ENCODE measurements at places on chromosomes 3 and 15.

GRCh38 chr3:69012100-69012799 is 1.2 kb downstream of the EOGT start:
- no peak for DNase-seq

DNA sequence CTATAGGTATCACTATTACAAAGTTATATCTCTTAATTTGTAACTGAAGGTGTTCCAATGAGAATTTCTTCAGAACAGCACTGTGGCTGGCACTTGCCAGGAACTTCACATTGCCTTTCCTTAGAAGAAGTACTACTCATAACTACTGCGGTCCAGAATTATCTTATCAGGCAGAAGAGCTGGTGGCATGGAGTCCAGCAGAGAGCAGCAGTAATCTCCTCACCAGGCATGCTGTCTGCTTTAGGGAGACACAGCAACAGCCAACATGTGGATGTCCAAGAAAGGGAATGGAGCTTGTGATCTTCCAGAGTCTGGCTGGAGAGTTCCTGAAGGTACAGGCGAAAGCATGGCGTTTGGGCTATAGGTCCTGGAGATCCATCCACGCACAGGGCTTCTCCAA is 919.7 kb upstream of the NR2F2 start:
- no peak for DNase-seq

- no peak for DNase-seq
These were observed 26.4 kb upstream of the PDE8A start for GRCh38 chr15:84955089-84955848.

DNA sequence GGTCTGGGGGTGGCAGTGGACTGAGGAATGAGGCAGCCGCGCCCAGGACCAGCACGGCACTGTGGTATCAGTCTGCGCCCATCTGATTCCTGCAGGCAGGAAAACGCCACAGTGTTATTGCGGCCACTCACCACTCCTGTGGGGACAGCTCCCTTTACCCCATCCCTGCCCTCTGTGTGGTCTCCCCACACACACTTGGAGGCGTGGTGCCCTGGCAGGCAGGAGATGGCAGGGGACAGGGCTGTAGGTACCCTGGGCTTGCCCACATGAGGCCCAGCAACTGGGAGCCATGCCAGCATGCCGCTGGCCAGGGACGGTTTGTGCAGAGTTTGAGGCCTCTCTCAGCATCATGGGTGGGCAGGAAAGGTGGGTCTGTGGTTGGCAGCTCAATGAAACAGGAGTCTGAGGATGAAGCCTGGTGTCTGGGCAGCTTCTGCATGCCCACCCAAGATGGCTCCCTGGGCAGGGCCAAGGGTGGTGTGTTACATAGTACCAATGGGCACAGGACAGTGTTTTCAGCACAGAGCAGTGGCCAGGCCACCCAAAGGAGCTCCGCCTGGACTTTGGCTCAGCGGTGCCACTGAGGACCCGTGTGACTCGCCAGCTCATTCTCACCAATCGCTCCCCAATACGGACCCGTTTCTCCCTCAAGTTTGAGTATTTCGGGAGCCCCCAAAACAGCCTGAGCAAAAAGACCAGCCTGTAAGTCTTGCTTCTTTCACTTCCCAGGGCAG is 27.2 kb downstream of the ACAA1 start:
- no peak for DNase-seq

DNA sequence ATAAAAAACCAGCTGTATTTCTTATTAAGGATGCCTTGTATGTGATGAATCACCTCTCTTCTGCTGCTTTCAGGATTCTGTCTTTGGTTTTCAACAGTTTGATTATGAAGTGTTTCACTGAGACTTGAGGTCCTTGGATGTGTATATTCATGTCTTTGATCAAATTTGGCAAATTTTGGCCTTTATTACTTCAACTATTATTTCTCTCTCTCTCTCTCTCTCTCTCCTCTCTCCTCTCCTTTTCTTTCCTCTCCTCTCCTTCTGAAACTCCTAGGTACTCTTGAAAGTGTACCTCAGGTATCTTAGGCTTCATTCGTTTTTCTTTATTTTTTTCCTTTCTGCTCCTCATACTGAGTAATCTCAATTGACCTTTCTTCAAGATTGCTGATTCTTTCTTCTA is 43.3 kb downstream of the LSM3 start:
- no peak for DNase-seq

GRCh38 chr3:185825639-185826481 is 1.0 kb upstream of the IGF2BP2 start:
- no peak for DNase-seq

DNA sequence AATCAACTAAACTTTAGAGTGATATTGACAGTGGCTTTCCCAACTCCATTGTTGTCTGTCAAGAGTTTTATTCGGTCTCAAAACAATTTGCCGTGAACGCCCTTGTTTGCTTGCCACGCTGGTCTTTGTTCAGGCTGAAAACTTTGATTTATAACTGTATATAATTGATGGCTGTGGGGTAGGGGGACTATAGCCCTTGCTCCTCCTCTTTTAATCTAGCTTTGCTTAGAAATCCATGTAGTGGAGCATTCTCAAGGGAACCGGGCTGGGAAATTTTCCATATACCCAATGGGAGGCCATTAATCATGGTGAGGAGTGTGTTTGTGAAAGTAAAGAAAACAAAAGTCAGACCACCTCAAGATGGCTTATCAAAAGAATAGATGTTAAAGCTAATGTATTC is 339.8 kb upstream of the RARB start:
- no peak for DNase-seq

DNA sequence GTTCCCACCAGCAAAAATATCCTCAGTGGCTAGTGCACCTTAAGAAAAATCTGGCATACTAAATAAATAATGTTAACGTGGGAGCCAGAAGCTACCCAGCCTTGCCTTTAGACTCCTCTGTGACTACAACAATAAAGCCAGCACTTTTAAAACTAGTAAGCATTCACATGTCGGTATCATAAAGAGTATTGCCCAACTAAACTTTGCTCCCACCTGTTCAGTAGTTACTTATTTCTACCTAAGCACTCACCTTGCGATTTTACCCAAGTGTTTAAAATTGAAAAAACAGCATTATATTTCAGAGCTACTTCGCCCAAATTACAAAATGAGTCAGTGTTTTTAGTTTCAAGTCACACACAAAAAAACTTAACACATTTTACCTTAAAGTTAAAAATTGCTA is 12.8 kb downstream of the ALDH1L1 start:
- no peak for DNase-seq

GRCh38 chr3:123378409-123378915 is 70.4 kb downstream of the ADCY5 start:
- no peak for DNase-seq

- DNase-seq: no peak
These were observed 77.2 kb downstream of the PDCD6IP start for GRCh38 chr3:33875680-33876079.

- DNase-seq: no peak
These were observed 307.4 kb upstream of the COL8A1 start for GRCh38 chr3:99330924-99331532.

- no peak for DNase-seq
These were observed 254.4 kb upstream of the ZPLD1 start for GRCh38 chr3:102180280-102180931.

DNA sequence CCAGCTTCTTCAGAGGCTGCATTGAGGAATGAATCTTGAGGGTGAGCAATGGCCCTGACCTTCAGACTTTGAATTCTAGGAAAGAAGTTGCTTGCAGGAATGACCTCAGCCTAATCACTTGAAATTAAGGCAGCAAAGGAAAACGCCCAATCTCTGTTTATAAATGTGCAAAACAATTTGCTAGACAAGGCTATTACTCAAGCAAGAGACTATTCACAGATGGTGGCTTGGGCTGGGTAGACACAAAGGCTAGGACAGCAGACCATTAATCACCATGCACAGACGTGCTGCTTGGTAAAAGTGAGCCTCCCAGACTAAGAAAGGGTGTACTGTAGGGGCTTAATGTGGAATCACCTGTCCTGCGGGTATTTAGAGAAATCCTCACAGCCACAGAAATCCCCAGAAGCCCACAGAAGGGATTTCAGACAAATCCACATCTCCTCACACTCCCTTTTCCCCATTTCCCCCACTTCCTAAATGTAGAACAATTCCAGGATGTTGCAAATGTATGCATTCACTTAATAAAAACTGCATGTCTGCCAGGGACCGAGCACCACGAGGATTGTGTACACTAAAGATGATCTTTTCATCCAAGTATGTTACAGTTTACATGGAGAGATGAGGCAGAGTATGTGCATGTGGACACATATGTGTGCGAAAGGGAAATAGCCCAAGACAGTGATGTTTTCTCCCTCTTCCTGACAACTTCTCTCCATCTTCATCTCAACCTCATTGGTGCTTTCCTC is 259.5 kb downstream of the THSD4 start:
- DNase-seq: no peak

- no peak for DNase-seq
These were observed 682 bp downstream of the ETFA start for GRCh38 chr15:76310475-76311099.

DNA sequence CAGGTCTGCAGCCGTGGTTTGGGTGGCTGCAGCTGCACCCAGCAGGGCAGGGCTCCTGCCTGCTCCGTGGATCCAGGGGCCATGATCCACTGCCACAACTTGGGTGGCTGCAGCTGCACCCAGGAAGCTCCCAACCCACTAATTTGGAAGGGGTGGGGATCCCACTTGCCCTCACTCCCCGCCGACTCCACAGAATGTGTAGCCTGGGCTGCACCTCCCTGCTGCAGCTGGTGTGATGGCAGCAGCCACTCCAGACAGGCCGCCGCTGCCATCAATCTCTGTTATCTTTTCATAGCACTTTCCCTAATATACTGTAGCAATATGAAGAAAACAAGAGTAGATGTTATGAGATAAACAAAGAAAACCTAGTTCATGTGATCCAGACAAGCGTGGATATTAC is 137.8 kb upstream of the CNTN3 start:
- DNase-seq: no peak

DNA sequence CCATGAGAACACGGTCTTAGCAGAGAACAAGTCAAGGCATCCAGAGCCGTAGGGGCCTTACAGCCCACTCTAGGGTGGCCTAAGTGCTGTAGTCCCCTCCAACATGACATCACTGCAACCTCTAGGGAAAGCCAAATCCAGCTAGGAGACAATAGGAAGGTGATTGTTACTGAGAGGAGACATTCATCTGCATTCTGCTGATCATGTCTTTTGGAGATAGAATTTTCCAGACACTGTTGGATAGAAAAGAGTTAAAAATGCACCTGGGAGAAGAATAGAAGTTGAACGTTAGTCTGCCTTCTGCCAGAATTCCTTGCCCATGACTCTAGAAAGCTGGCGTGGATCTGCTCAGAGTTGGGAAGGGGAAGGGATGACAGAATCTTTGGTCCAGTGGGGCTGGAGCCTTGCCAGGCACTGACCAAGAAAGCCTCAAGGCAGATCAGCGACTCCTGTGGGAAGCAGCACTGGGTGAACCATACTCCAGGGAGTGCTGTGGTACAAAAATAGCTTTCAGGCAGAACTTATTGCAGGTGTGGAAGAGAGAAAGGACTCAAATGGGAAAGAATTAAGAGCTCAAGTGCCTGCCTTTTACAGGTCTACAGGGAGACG is 44.8 kb upstream of the RAF1 start:
- no peak for DNase-seq

DNA sequence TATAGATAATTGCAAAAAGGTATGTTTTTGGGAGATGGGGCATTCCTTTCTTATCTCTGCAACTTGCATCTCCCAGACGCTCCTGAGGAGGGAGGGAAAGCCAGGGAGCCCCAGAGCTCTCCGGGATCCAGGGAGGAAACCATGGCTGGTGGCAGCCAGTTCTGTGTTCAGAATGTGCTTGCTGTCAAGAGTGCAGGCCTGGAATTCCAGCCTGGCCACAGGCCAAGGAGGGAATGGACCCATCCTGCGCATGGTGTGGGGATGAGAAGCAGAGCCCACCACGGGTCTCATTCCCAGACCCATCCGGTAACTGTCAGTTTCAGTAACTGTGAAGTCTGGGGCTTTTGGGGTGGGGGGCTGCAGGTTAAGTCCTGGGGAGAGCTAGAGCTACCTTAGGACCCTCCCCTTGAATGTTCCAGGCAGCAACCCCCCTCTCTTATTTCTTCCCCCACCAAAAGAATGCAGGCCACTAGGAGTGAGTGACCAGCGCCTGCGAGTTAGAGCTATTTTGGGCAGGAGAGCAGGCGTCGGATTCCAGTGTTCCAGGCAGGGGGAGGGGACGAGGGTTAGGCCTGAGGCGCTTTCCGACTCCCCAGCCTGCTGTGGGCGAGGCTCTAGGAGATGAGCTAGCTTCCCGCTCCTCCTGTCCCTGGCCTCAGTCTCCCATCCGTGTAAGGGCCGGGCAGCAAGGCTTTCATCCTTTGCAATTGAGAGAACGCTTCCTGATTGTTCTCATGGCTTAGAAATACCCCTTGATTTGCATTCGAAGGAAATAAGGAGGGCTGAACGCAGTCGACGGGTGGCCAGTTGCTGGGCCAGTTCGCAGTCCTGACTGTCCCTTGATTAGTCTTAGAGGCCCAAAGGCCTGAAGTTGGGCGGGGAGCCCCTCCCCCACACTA is 781 bp upstream of the DAG1 start:
- DNase-seq: no peak

DNA sequence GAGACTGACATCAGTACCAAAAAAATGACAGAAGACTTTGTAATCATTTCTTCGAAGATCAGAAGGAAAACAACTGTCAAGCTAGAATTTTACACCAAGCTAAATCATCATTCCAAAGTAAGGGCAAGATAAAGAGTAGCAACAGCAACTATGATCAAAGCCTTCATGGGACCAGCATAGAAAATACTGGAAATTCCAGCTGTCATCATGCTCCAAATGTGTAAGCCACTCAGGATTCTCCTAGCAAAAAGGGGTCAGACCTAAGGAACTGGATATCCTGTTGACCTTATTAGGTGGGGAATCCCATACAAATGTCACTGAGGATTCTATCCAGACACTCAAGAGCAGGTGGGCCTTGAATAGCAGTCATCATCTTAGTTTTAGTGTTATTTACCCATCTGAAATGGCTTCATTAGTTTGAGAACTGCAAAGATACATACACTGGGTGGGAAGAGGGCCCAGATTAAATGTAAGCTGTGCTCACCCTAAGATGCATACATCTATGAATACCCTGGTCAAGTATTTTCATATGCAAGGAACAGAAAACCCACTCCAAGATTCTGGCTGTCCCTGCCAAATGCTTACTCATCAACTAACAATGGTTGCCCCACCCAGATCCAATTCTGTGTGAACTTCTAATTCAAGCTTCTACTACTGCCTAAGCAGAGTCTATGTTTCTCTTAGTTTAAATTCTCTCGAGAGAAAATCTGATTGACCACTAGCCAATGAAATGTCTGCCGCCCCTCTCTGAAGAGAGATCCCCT is 33.5 kb downstream of the CLDN18 start:
- no peak for DNase-seq

- DNase-seq: no peak
These were observed 9.3 kb downstream of the SECISBP2L start for GRCh38 chr15:49036650-49037545.

- no peak for DNase-seq
These were observed 104.6 kb upstream of the SLC6A6 start for GRCh38 chr3:14297784-14298236.

GRCh38 chr3:39812537-39812936 is 3.1 kb downstream of the MYRIP start:
- DNase-seq: no peak

- DNase-seq: no peak
These were observed 26.3 kb downstream of the NDUFB4 start for GRCh38 chr3:120622457-120622856.

- DNase-seq: no peak
These were observed 437.2 kb downstream of the MFSD1 start for GRCh38 chr3:159239059-159239458.

GRCh38 chr3:112627919-112628466 is 12.9 kb downstream of the CCDC80 start:
- no peak for DNase-seq

All from NCI-H187 (cell line).